ENCODE measurements at places on chromosomes 4 and X.
A peak's percentile ranks its signal among the peaks of the same experiment; 100 is the strongest.

GRCh38 chrX:87517571-87518141, at the start of gene KLHL4:
Gene KLHL4, plus strand, starts transcription at chrX:87517802. Its CDS starts 92 bp downstream, at chrX:87517894.
- H3K4me1 ChIP-seq = no peaks in the 10 kb centered on the region
- no peak within 1 kb of the TSS for H3K27ac ChIP-seq
- H3K36me3 ChIP-seq = no peaks in the 10 kb centered on the region

- H3K36me3 ChIP-seq = no peaks in the 10 kb centered on the region
- DNase-seq = no peak
- no peaks in the 10 kb centered on the region for H3K27me3 ChIP-seq
- no peak overlapping the region for H3K27ac ChIP-seq
Measured at GRCh38 chr4:184261246-184261645, 43.6 kb upstream of the ENPP6 start.

DNA sequence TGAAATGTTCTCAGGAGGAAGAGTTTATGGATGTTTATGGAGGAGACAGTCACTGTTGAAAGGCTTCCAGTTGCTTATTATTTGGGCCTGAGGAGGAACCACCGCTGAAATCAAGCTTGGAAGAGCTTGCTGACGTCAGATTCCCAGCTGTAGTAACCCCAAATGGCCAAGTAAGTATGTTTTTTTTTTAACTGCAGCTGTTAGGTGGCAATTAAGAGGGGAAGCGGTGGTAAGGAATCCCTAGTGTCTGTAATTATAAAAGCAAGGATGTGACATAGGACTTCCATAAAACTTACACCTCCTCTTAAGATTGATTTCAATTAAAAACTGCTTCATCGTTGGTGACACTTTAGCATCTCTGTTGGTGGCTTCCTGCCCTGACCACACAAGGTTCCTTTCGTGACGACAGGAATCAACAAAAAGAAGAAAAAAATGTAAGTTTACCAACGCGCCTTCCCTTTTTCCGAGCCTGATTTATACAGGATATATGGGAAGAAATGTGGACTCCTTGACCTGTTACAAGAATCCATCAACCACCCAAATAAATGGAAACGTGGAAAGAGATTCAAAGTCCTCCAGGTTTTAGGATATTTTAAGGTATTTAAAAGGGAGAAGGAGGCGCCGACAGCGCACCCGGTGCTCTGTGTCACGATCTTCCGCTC, 884 bp downstream of the RELL1 start:
- peaks cover 24% of the 10 kb centered on the region for H3K4me1 ChIP-seq
- H3K27me3 ChIP-seq = no peaks in the 10 kb centered on the region
- peak overlapping the region; percentile 97 for H3K27ac ChIP-seq
- H3K36me3 ChIP-seq = no peaks in the 10 kb centered on the region
- DNase-seq = no peak

DNA sequence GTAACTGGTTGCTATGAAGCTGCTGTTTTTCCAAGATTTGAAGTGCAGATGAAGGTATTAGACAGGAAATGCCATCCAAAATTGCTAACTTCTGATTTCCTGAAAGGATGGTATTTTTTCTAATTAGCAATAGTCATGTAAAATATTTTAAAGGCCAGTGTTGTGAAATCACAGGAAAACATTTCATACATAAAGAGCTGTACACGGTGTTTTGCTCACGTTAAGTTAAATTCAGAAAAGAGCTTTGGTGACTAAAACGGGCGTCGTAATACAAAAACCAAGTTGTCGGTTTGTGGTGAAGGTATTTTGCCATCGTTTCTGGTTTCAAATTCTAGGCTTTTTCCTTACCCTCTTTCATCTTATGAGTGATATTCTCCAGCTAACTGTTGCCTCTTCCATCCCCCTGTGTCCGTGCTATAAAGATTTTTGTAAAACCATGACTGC, 39.8 kb downstream of the AFF1 start:
- H3K27me3 ChIP-seq = no peaks in the 10 kb centered on the region
- no peak overlapping the region for H3K4me3 ChIP-seq
- H3K4me1 ChIP-seq = peaks cover 47% of the 10 kb centered on the region
- no peak overlapping the region for H3K27ac ChIP-seq

DNA sequence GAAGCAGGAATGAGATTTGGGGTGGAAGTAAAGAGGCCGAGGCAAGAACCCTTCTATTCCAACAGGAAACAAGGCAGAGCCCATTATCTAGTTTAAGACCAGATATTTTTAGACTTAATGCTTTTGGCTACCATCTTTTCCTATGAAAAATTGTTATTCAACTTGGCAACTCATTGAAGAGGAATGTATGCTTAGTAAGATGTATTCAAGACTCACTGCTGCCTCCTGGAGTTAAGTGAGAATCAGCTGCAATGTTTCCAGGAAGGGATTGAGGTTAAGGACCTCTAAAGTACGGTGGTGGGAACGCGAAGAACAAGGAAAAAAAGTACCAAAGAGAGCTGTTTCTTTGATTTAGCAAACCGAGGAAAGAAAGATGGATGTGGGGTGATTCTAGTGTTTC, 89.1 kb downstream of the RAPGEF2 start:
- no peaks in the 10 kb centered on the region for H3K27me3 ChIP-seq
- no peak overlapping the region for H3K4me3 ChIP-seq
- H3K27ac ChIP-seq = no peak overlapping the region

- H3K36me3 ChIP-seq = no peaks in the 10 kb centered on the region
- no peak overlapping the region for H3K4me3 ChIP-seq
- H3K27ac ChIP-seq = no peak overlapping the region
- no peaks in the 10 kb centered on the region for H3K4me1 ChIP-seq
- no peak for DNase-seq
- H3K27me3 ChIP-seq = no peaks in the 10 kb centered on the region
Measured at GRCh38 chrX:121165930-121166359, 118.5 kb downstream of the GLUD2 start.

DNA sequence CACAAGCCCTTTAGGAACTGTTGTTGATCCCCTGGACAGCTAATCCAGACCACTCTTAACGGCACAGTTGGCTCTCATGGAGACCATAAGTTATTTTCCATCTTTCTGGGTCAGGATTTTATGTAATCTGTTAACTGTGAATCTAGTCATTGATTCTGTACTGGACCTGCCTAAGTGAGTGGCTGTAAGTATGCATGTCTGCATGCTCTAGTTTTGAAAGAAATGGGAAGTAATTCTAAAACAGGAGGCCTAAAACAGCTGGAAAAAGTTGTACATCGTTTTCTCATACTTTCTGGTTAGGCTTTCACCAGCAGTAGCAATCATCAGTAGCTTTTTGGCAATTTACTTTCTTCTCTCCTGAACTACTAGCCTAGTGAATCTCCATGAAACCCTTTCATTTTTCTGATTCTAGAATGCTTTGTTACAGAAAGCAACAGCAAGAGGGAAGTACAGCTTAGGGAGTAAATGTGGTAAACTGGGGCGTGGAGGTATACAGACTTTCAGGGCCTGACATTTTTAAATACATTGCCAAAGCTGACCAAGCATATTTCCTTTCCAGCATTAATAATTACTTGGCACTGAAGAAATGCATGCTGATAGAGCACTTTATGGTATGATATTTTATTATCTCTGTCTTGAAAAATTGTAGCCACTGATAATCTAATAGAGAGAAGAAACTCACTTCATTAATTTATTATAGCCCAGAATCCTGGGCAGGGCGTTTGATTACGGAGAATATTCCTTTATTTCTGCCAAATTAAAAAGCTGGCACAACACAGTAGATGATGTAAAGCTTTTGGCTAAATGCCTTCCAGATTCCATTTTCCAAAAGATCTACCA, 202.7 kb downstream of the BANK1 start:
- peaks cover 10% of the 10 kb centered on the region for H3K4me1 ChIP-seq
- no peak overlapping the region for H3K4me3 ChIP-seq
- no peak for DNase-seq
- no peaks in the 10 kb centered on the region for H3K27me3 ChIP-seq
- H3K36me3 ChIP-seq = no peaks in the 10 kb centered on the region

- no peaks in the 10 kb centered on the region for H3K4me1 ChIP-seq
- H3K36me3 ChIP-seq = no peaks in the 10 kb centered on the region
- H3K27ac ChIP-seq = no peak overlapping the region
- DNase-seq = no peak
- H3K27me3 ChIP-seq = no peaks in the 10 kb centered on the region
- H3K4me3 ChIP-seq = no peak overlapping the region
Measured at GRCh38 chrX:12582649-12583048, 208.6 kb upstream of the PRPS2 start.

DNA sequence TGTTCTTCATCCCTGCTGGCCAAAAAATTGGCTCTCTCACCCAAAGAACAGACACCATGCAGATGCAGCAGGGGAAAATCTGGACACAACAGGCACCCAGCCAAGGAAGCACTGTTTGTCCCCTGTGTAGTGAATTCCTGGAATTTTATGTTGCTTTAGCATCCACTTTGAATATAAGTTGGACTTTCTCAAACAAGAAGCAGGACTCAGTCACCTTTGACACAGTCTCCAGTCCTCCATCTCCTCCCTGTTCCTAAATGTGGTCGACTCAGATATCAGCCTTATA, 11.8 kb downstream of the ZNF182 start:
- no peak for DNase-seq
- no peaks in the 10 kb centered on the region for H3K27me3 ChIP-seq
- no peak overlapping the region for H3K4me3 ChIP-seq
- H3K36me3 ChIP-seq = no peaks in the 10 kb centered on the region
- no peaks in the 10 kb centered on the region for H3K4me1 ChIP-seq
- H3K27ac ChIP-seq = no peak overlapping the region

DNA sequence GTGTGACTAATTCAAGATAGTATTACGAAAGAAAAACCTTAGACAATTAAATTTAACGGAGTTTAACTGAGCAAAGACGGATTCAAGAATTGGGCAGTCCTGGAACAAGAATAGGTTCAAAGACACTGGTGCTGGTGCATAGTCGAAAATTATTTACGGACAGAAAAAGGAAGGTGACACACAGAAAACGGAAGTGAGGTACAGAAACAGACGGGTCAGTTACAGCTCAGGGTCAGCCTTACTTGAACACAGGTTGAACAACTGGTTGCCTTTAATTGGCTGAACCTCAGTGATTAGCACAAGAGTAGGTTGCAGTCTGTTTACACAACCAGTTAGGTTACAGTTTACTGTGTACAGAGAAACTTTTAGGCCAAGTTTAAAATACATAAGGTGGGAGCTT, 31.5 kb downstream of the KLHL8 start:
- no peaks in the 10 kb centered on the region for H3K27me3 ChIP-seq
- no peak for DNase-seq
- no peak overlapping the region for H3K27ac ChIP-seq
- H3K4me1 ChIP-seq = no peaks in the 10 kb centered on the region

DNA sequence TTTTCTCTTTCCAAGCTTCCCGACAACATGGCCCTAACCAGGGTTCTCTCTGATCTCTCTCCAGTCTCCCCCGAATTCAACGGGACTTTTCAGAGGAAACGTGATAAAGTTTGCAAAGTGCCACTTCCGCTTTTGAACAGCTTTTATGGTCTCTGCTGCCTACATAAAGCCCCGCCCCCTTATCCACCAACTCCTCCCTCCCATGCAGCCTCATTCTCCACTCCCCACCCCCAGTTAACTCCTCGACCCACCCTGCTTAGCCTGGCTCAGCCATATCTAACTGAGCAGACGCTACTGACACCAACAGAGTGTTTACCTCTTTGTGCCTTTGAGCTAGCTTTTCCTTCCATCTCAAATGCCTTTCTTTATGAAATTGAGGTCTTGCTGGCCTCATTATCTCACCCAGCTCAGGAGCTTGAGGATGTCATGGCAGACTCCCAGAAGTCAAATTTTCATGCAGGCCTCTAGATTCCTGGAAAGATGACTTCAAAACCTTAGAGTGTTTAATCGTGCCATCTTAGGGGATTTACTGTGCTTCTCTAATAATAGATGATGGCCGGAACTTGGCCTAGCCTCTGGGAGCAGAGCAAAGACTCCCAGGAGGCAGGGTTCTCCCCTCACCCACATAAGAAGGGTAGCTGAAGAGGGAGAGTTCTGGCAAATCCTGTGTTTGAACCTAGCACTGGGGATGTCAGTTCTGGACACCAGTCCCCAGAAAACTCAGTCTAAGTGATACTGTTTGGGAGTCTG, 606.0 kb downstream of the BCOR start:
- DNase-seq = no peak
- H3K27ac ChIP-seq = no peak overlapping the region
- H3K4me1 ChIP-seq = no peaks in the 10 kb centered on the region

DNA sequence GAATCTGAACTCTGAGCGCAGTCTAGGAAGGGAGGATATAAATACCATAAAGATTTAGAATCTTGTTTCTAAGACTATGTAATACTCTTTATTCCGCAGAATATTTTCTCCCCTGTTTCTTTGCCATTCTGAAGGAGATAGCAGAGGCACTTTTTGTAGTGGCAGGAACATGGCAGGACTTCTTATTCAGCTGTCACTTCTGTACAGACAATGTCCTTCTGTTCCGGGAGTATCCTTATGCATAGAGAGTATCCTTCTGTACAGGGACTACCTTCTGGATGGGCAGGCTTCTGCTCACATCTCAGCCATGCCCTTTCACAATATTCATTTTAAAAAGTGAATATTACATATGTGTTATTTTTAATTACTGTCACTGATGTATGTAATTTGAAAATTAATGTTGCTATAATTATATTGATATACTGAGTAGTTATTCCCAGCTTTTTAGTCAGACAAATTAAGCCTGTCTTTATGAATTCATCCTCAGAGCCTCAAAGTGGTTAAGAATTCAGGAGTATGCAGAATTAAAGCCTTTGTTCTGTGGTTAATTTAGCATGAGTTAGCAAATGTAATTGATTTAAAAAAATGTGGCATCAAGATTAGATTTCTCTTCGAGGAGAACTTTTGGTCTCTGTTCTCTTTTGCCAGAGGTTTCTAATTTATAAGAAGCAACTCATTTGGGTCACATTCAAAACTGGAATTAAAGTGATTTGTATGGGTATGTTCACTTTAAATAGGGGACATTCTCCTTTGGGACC, 174.4 kb downstream of the FHIP1A start:
- no peak for DNase-seq
- H3K27me3 ChIP-seq = no peaks in the 10 kb centered on the region
- H3K4me3 ChIP-seq = no peak overlapping the region
- H3K4me1 ChIP-seq = no peaks in the 10 kb centered on the region
- no peaks in the 10 kb centered on the region for H3K36me3 ChIP-seq

DNA sequence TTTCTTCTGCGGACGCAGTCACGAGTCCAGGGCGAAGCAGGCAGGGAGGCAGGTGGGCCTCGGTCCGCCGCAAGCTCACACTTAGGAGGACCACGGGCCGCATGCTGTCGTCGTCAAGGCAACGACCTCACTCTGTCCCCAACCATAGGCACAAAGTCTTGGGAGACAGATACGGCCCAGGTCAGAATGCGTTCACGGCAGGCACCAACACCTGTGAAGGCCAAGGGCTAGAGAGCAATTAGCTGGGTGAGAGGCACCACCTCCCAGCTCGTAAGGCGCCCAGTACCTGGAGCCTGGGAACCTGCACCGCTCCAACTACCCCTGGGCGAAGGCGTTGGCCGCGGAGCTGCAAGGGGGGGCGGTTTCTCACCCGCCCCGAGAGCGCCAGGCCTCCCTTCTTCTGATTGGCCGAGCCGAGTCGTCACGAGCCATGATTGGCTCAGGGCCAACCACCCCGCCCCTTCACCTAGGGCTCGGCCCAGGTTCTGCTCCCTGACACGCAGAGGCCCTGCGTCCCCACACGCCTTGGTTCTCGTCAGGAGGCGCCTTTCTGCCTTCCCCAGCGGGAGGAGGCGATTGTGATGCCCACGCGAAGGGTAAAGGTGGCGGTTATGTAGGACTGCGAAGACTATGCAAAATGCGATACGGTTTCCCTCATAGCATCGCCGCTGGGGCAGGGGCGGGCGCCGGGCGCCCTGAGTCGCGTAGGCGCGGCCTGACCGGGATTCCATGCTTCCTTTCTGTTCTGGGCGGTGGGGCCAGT, at the start of gene CDKL2:
CDKL2 (minus strand) TSS at position 355 of the 763 bp plus-strand sequence. CDS start 4,540 bp downstream, outside the sequence.
- DNase-seq = no peak
- peak within 1 kb of the TSS; percentile 49 for H3K4me3 ChIP-seq
- no peaks in the 10 kb centered on the region for H3K27me3 ChIP-seq

- no peak for DNase-seq
- H3K4me3 ChIP-seq = no peak overlapping the region
- H3K4me1 ChIP-seq = no peaks in the 10 kb centered on the region
Measured at GRCh38 chrX:45472968-45473367, 272.3 kb upstream of the DIPK2B start.
